ENCODE measurements at places on chromosomes 6 and 20. TPM values are rescaled to one million over a fixed set of nuclear protein-coding genes. Genes with fewer than 3 reads are reported as not detected.

The DHX16 gene
- total RNA-seq, result 46.9 TPM

The TRDN gene
- not detected for total RNA-seq

The LTB gene
- total RNA-seq, result 2.2 TPM

The MICB gene
- 29.2 TPM for total RNA-seq

The LAMA4 gene
- 517 TPM for total RNA-seq

The ENPP3 gene
- total RNA-seq, result under 0.01 TPM

The WFDC2 gene
- not detected for total RNA-seq

The HCRTR2 gene
- not detected for total RNA-seq

The SUPT3H gene
- total RNA-seq, result 8.6 TPM

The KIFC1 gene
- total RNA-seq, result 40.4 TPM

The MYLK4 gene
- total RNA-seq, result 0.66 TPM

The MRPL14 gene
- 70.8 TPM for total RNA-seq

The OVOL2 gene
- not detected for total RNA-seq

The FNDC1 gene
- not detected for total RNA-seq

The TOP1 gene
- total RNA-seq, result 23.0 TPM

The CTAGE9 gene
- total RNA-seq, result not detected

The SLC22A23 gene
- 16.4 TPM for total RNA-seq

The RUNX2 gene
- not detected for total RNA-seq

The PPP1R3G gene
- 0.39 TPM for total RNA-seq

The CUL9 gene
- total RNA-seq, result 25.7 TPM

The GRM1 gene
- total RNA-seq, result under 0.01 TPM

The ENPP4 gene
- total RNA-seq, result 8.7 TPM

The IL17F gene
- not detected for total RNA-seq

The SPATS1 gene
- total RNA-seq, result not detected

The BTN3A1 gene
- 9.2 TPM for total RNA-seq

The TGIF2 gene
- 20.9 TPM for total RNA-seq

The MAS1L gene
- total RNA-seq, result not detected

The CENPW gene
- total RNA-seq, result 33.6 TPM

The MLIP gene
- 10.8 TPM for total RNA-seq

The ARFGEF3 gene
- total RNA-seq, result 8.2 TPM

The TMX4 gene
- total RNA-seq, result 20.1 TPM

The RIPOR2 gene
- not detected for total RNA-seq

The GNRH2 gene
- total RNA-seq, result 0.21 TPM

The CCN6 gene
- total RNA-seq, result not detected

The SLC12A5 gene
- total RNA-seq, result 0.07 TPM

The TSBP1 gene
- total RNA-seq, result not detected

The LTA gene
- not detected for total RNA-seq

The MLN gene
- total RNA-seq, result not detected

The FOXQ1 gene
- not detected for total RNA-seq

The SLC39A7 gene
- total RNA-seq, result 131 TPM

The VSTM2L gene
- 0.20 TPM for total RNA-seq

The AGER gene
- total RNA-seq, result 0.26 TPM

The NPEPL1 gene
- 25.5 TPM for total RNA-seq

The MYH7B gene
- total RNA-seq, result 0.13 TPM

The HLA-DQA1 gene
- not detected for total RNA-seq

The PPP1R14C gene
- 0.04 TPM for total RNA-seq

The SOBP gene
- 2.6 TPM for total RNA-seq

The ADGRB3 gene
- total RNA-seq, result not detected

Measured in pulmonary artery endothelial cell (primary cell).